Panc1 (cell line): ENCODE measurements at places on chromosomes 6 and 20.

GRCh38 chr20:40442181-40442963 is 246.7 kb downstream of the MAFB start:
- DNase-seq, result no peak

DNA sequence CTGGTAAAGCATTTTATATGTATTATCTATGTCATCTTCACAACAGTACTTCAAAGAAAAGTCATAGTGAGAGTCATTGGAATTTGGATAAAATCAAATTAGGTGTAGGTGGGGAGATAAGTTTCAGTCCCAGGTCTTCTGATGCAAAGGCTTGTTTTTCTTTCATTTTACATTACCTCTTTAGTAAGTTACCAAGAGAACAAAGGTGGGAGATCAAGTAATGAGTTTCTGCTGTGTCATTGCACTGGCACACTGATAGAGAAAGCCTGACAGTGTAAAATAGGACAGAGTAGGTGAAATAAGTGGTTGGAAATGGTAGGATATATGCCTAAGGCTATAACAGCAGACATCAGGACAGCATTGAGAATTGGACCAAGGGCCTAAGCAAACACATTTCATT is 250.4 kb downstream of the NKAIN2 start:
- no peak for DNase-seq

GRCh38 chr6:32116674-32117073 is 7.5 kb upstream of the TNXB start:
- DNase-seq, result no peak

- DNase-seq, result peak; percentile 12
These were observed 328.7 kb downstream of the UTRN start for GRCh38 chr6:144613859-144614258.

GRCh38 chr6:35343092-35343834 is 905 bp downstream of the PPARD start:
- DNase-seq, result no peak

- DNase-seq, result no peak
These were observed 2.0 kb downstream of the ZBP1 start for GRCh38 chr20:57618091-57618763.

- DNase-seq, result no peak
These were observed 4.7 kb downstream of the DXO start for GRCh38 chr6:31966997-31967925.

DNA sequence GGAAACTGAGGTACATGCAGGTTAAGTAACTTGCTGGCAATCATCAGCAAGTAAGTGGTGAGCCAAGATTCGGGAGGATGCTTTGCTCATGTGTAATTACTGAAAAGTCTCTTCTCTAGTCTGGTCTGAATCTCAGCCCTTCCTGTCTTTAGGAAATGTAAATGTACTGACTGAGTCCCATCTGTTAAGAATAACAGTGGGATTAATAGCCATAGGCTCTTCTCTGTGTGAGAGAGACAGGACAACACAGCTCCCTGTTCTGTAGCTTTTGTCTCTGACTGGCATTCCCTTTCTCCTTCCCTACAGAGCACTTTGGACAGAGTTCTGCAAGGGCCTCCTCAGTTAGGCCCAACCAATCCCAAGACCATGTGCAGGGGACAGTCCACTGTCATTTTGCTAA is 131.3 kb upstream of the OGFRL1 start:
- no peak for DNase-seq

- DNase-seq, result peak; percentile 87
These were observed at the start of gene CD164 for GRCh38 chr6:109381747-109382575. TSS of gene CD164 (minus strand) at chr6:109382467. CDS start at chr6:109382378, 89 bp downstream.

- no peak for DNase-seq
These were observed 3.9 kb downstream of the APOBEC2 start for GRCh38 chr6:41056768-41057490.
